ENCODE measurements at places on chromosomes 6 and 20.

GRCh38 chr6:31830886-31831335 lies 3.4 kb downstream of the HSPA1B start:
- no peak for DNase-seq

- peak; percentile 16 for DNase-seq
These were observed 153.3 kb downstream of the PKHD1 start for GRCh38 chr6:51934098-51934497.

DNA sequence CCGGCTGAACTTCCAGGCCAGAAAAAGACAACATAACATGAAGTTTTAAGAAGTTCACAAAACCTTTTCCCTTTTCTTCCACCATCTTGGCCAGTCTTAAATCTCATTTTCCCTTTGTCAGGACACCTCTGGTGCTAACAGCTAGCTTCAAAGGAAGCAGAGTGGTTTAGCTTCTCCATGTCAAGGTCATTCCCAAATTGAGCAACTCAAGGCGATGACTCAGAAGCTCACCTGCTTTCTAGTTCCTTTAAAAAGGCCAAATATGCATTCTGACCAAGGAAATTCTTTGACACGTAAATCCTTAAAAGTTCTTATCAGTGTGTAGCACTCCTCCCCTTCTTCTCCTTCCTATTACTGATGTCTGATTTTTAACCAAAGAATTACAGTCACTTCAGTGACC lies 69.6 kb upstream of the VGLL2 start:
- peak; percentile 46 for DNase-seq

DNA sequence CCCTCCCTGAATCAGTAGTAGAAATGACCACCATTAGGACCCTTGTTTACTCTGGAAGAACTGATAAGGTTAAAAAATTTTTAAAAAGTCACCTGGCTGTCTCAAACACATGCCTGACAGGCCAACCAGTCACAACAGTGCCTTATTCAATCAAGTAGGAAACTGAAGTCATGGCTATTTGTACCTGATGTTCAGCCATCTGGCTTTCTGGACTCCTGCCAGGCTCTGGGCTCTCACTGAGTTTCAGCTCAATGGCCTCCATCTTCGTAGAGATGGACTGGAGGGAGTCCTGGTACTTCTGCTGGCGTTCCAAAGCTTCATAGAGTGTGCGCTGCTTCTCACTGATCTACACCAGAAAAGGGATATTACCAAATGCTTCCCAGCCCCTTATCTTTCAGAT lies 343.8 kb downstream of the SYNE1 start:
- DNase-seq, result no peak

GRCh38 chr20:38066969-38067716 lies 33.6 kb downstream of the RPRD1B start:
- no peak for DNase-seq

DNA sequence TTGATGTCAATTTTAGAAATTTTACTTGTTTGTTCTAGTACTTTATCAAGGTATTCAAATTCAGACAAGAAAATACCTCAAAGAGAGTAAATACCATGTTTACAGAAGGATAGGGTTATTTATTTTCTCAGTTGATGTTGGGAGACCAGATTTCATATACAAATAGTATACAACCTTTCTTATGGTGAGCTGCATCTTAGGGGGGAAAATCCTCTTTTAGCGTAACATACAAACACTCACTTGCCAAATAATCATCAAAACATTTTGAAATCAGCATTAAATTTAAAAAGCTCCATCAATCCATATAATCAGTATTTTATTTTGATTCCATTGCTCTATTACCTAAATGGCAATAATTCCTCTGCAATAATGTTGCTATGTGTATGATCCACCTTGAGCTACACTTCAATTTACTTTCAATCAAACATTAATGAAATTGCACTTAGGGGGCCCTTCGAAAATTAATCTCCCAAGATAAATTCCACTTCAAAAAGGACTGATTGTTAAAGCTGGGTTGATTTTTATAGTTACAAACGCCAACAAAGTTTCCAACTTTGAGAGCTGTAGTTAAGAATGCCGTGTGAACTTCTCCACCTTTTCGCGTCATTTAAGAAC lies 2.2 kb downstream of the NKX2-4 start:
- DNase-seq, result no peak

GRCh38 chr20:24746351-24746685 lies 202.8 kb upstream of the CST7 start:
- peak; percentile 87 for DNase-seq

DNA sequence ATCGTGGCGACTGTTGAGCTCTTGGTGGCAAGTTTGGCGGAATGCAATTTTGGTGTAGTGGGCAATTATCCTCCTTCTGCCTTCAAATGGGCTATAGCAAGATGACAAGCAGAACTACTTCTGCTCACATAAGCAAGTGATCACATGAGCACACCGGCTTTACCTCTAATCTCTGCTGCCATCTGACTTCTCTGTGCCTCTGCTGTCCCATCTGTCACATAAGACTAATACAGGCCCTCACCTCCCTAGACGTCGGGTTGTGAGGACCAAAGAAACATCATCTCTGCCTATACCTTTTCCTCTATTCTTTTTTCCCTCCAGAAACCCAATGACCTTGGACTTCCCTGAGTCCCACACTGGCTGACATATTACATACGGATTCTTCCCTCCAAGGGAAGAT lies 13.3 kb upstream of the WTAP start:
- no peak for DNase-seq

DNA sequence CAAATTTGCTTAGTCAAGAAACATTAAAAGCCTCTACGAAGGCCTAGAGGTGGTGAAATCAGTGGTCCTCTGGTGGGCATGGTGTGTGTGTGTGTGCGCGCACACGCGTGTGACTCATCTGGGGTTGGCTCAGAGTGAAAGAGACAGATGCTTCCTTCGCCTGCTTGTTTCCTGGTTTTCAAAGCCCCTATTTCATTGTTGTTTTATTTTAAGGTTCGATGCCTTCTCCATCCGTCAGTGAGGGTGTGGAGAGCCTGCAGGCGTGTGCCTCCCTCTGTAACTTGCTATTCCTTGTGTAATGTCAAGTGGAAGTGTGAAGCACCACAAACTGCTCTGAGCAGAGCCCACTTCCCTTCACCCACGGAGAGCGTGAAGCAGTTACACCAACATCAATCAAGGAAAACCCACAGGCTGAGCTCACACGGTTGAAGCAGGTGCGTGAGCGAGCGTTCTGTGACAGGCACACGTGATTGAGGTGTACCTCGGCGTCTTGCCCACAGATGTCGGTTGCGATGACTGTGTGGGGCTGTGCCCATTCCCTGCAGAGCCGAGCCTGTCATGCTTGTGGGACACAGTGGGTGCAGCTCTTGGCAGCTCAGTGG lies 233.9 kb downstream of the PRL start:
- no peak for DNase-seq

DNA sequence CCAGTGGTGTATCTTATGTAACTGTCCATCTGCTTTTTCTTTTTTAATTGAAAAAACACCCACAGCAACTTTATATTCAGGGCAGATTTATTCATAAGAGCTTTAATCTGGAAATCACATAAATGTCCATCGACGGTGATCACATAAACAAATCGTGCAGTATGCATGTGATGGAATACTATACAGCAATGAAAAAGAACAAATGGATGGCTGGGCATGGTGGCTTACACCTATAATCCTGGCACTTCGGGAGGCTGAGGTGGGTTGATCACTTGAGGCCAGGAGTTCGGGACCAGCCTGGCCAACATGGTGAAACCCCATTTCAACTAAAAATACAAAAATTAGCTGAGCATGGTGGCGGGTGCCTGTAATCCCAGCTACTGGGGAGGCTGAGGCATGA lies 39.1 kb downstream of the VSTM2L start:
- DNase-seq, result no peak

- peak; percentile 50 for DNase-seq
These were observed 41.1 kb upstream of the MAP3K4 start for GRCh38 chr6:160950507-160950906.

- no peak for DNase-seq
These were observed 1.5 kb downstream of the ABCC10 start for GRCh38 chr6:43428874-43429273.

DNA sequence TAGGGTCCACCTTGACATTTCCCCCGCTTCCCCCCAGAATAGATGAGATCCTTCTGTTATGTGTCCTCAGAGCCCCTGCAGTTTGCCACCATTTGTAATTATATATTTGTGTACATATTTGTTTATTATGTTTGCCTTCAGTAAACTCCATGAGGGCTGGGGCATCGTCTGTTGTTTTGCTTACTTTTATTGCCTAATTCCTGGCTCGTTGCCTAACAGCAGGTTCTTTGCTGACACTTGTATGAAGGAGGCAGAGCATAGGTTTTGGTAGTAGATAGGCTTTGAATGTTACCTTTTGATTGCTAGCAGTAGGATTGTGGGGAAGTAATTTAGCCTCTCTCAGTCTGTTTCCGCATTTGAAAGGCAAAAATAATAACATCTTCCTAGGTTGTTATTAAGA lies 9.9 kb downstream of the MAP3K4 start:
- DNase-seq, result no peak

DNA sequence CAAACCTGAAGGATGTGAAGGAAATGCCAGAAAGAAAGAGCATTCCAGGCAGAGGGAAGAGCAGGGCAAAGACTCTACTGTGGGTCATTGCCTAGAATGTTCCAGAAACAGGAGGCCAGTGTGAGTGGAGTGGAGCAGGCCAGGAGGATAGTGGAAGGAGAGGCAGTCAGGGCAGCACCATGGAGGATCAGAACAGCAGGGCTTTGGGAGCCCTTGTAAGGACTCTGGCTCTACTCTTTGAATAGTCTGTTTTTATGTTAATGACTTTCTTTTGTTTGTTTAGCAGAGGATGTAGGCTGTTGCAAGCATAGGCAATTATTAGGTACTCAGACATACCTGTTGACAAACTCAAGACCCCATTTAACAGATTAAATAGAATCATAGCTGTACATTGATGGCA lies 23.6 kb upstream of the FBXL4 start:
- no peak for DNase-seq

GRCh38 chr20:31822421-31823330 lies 3.5 kb downstream of the MYLK2 start:
- DNase-seq, result peak; percentile 58

DNA sequence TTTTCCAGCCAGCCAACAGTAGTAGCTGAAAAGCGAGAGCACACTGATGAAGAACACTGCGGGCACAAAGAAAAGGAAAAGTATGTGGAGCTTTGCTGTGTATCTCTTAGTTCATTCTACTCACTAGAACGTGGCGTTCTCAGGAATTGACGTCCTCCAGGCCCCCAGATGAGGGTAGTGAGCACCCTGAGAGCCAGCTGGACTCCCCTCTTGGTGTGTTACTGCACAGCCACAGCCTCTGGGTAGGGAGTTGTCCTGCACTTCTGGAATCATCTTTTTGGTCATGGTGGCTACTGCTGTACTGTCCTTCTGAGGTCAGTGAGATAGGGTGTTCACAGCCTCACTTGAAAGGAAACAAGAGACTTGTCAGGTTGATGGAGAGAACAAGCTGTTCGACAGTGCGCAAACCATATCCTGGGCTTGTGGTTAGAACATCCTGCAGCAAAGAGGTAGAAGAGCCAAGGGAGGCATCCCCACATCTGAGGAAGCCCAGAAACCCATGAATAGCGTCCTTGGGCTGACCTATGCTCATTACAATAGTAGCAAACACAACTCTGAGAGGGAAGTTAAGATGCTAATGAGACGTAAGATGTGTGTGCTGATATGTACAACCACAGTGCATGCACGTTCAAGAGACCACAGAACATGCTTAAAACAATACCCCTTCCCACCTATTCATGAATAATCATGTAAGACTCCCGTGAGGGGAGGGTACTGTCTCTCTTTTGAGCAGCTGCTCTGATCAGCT lies 14.6 kb upstream of the HLA-F start:
- no peak for DNase-seq

DNA sequence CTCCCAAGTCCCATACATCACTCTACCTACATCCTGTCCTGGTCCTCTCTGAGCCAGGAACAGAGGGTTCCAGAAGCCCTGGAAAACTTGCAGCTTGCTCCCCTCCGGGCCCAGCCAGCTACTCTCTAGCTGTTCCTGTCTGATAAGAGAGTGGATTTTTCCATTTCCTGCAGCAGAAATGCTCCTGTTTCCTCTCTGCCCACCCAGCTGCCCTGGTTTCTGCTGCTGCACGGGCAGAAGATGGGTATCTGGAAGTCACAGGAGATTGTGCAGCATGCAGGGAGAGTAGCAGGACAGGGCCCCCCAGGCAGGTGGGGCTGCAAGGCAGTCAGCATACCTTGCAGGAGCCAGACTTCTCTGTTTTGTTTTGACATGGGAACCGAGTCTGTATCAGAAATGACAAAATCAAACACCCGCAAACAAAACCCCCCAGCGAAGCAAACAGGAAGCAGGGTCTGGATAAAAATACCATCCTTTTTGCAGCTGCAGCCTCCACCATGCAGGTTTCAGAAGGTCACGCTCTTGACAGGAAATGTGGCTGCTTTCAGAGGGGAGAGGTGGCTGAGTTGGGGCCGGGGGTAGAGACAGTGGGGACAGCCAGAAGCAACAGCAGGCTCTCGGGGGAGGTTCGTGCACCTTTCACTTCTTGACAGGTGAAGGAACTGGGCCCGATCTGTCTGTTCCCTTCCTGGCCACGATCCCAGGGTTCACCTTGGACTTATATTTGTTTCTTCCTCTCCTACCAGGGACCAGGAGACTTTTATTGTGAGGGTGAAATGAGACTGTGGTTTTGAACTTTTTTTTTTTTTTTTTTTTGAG lies 50.8 kb upstream of the FAM83D start:
- no peak for DNase-seq

- no peak for DNase-seq
These were observed 838.2 kb downstream of the MAFB start for GRCh38 chr20:39850821-39851330.

DNA sequence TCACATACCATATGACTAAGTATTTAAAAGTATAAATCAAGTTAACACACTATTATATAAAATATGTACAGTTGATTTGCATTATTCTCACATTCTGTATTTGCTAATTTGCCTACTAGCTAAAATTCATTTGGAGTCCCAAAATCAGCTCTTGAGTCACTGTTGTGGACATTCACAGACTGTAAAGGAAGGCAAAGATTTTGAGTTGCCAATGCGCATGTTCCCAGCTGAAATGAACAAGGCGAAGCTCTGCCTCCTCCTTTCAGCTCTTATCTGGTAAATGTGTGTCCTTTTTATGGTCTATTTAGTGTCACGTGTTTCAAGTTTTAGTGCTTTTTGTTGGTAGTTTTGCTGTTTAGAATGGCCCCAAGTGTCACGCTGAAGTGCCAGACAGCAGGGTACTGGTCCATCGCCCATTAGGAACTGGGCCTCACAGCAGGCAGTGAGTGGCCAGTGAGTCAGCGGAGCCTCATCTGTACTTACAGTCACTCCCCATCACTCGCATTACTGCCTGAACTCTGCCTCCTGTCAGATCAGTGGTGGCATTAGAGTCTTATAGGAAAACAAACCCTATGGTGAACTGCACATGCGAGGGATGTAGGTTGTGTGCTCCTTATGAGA lies 87.2 kb upstream of the ADTRP start:
- DNase-seq, result peak; percentile 74

DNA sequence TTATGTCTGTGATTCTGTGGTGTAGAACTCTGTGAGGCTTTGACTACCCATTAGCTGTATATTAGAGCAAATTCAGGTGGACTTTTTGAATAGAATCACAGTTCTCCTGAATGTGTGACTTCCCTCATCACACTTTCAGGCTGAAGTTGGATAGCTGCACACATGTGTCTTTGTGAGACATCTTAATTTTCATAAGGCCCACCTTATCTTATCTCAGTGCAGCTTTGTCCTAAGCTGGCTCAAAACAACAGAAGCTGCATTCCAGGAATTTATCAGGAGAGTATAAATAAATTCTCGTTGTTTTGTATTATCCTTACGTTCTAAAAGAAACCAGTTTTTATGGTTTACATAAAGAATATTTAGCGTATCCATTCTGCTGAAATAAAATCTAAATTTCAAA lies 26.2 kb upstream of the SLC35D3 start:
- DNase-seq, result no peak

- DNase-seq, result peak; percentile 18
These were observed 3.1 kb downstream of the PLAGL2 start for GRCh38 chr20:32204205-32205109.

- DNase-seq, result no peak
These were observed 101.5 kb upstream of the MARCKS start for GRCh38 chr6:113755449-113756289.

Data from PC-3 (cell line).